ENCODE measurements at places on chromosomes 5 and 9.
A peak's percentile ranks its signal among the peaks of the same experiment; 100 is the strongest.

GRCh38 chr5:2284678-2285077 lies 402.0 kb upstream of the IRX4 start:
- DNase-seq, result no peak

DNA sequence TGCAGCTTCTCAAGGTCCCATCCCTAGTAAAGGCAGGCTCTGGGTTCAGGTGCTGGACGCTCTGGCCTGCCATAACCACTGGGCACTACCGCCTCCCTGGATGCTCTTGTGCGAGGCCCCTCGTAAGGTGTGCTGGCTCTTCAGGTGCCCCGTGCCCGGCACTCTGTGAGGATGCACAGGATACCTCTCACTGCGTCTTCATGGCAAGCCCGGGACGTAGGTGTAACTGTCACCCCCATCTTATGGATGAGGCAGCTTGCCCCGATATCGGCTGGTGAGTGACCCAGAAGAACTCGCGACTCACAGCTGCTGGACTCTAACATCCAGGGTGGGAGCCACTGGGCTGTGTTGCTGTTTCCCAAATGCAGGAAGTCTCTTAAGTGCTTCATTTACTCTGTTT lies 79.0 kb downstream of the GTF3C4 start:
- DNase-seq, result no peak

GRCh38 chr5:134029156-134029555 lies 24.4 kb upstream of the VDAC1 start:
- no peak for DNase-seq

DNA sequence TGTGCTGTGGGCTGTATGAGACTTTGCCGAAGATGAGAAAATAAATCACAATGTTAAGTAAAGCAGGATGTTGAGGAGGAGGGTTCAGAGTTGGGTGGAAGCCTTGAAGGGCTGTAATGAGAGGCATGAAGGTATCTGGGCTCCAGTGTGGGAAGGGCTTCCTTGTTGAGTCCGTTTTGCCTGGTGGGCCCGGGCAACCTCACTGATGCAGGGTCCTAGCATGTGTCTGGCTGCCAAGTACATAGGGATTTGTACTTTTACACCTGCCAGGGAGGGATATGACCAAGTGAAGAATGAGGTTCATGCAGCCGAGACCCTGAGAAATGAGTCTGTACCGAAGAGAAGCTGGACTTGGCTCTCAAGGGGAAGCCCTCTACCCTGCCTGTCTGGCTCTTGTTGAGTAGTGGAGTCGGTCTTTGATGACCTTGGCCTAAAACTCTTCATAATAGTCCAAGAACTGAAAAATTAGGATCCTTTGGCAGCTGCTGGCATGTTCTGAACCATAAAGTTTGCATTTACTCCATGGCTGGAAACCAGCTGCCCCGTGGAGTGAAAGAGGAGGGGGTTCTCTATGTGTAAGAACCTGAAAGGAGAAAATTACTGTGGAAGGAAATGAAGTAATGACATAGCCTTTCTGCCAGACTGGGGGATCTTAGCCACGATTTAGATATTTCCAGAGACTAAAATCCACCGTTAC lies 59.0 kb upstream of the DPYSL3 start:
- DNase-seq, result no peak

GRCh38 chr5:177368869-177369644 lies 11.3 kb downstream of the RGS14 start:
- DNase-seq, result no peak

DNA sequence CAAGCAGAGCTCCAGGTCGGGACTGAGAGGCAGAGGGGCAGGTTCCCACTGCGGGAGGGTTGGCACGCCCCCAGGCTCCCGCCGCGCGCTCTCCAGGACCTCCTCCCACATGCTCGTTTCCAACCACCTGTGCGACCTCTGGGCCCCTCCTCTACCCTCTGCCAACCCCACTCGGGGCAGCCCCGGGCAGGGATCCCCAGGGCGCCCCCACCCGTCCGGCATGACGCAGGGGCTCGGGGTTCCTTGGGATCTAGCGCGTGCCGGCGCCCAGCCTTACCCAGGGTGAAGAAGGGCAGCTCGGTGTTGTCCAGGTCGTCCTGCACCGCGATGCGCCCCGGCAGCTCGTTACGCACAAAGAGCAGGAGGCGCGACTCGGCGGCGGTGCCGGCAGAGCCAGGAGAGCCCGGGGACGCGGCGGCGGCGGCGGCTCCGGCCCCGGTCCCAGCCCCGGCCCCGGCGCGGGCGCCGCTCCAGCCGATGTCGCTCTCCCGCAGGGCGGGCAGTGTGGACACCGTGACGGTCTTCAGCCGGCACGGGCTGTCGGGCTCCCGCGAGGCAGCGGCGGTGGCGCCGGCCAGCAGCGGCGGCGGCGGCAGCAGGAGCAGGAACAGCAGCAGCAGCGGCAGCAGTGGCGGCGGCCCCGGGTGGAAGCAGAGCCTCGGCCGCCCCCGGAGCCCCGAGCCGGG lies 494 bp downstream of the ASTN2 start:
- DNase-seq, result peak; percentile 20

DNA sequence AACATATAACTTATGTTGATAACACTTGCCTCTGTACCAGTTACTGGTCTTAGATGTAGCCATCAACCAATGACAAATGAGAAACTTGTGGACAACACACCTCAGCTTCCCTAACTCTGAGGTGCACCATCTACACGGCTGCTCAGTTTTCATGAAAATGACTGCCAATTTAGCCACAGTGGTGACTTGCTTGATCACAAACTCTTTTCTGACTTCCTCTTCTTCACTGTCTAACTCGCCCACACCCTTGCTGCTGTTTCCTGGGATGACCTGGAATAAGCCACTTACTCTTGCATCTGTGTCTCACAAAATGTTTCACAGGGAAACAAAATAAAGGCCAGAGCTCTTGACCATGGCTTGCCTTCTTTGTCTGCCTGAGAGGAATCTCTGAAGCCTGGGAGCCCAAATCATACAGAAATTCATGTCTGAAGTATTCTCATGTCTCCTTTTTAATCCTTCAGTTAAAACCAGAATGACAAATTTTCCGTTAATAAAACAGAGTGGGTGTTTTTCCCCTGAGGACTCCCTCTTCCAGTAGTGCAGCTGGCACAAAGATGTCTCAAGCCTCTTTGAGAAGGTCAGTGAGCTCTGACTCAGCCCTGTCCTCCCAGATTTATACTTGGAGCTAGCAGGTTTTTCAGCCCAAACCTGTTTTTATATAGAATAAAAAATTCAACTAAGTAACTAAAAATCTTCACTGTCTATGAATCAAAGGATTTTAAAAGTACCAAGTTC lies 126.5 kb upstream of the PAM start:
- no peak for DNase-seq

- DNase-seq, result no peak
Observed at GRCh38 chr9:72149231-72149975, at the start of gene GDA. GDA (plus strand) TSS chr9:72149440; CDS start chr9:72149560, 120 bp downstream.

DNA sequence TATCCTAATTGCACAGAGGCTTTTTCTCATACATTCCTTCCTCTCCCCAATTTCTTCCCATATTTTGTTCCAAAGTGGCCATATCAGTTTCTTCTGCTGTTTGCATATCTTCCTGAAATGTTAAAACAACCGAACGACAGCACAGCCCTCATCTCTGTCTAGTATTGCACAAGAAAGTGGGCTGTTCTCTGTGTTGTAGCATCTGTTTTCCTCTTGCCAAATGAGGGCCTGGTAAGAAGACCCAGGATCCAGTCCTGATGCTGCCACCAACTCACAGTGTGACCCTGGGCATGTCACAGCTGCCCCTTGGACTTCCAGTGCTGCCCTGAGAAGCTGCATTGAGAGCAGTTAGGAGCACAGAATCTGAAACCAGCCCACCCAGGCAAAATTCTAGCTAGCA lies 4.1 kb downstream of the SLC31A2 start:
- DNase-seq, result no peak

GRCh38 chr5:126599499-126599898 lies 1.2 kb upstream of the PHAX start:
- no peak for DNase-seq

All from NCI-H1694 treated with DMSO at 0.1 percent for 48 hours (cell line).